EH (cell line): ENCODE measurements at places on chromosomes 4 and X.
A peak's percentile ranks its signal among the peaks of the same experiment; 100 is the strongest.

DNA sequence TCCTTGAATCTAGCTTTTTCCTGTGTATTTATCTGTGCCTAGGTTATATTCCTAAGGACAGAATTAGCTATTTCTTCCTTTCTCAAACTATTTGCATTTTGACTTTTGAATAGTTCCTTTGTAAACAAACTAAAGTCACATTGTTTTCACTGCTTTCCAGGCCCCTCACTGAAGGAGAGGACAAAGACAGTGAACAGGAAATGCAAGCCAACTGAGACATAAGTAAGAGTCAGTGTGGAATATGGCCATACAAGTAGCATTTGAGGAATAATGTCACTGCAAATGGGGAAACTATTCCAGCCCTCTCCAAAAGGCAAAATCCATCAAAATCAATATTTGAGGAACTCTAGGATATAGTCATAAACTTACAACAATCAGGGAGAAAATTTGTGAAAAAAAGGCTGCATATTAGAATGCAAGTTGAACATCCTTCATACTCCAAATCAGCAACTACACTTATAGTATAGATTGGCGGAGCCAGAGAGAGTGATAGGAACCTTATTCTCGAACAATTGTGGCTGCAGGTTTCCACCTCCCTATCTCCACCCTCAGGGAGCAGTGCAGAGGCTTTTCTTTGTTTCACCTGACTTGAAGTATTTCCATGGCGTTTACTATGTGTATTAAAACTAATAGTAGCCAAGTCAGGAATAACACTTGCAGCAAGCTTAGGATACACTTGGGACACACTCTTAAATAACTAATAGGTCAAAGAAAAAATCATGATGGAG lies 1110.4 kb upstream of the ADGRL3 start:
- no peak for DNase-seq

DNA sequence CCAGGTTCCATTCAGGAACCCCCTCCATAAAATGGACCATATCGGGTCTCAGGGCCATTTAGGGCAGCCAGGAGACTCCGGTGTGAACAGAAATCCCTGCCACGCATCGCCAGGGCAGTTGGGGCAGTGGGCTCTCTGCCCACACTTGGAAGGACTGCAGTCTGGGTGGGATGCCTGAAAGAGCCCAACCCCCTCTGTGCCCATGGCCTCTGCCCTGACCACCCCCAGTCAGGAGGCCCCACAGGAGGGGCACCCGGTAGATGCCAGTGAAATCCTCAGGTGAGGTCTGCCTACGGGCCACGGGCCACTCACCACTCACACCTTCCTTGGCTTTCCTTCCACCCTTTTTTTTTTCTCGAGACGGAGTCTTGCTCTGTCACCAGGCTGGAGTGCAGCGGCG lies 4.8 kb downstream of the PRAF2 start:
- no peak for DNase-seq

- peak; percentile 22 for DNase-seq
Measured at GRCh38 chr4:153204728-153205648, 745 bp downstream of the TRIM2 start.

DNA sequence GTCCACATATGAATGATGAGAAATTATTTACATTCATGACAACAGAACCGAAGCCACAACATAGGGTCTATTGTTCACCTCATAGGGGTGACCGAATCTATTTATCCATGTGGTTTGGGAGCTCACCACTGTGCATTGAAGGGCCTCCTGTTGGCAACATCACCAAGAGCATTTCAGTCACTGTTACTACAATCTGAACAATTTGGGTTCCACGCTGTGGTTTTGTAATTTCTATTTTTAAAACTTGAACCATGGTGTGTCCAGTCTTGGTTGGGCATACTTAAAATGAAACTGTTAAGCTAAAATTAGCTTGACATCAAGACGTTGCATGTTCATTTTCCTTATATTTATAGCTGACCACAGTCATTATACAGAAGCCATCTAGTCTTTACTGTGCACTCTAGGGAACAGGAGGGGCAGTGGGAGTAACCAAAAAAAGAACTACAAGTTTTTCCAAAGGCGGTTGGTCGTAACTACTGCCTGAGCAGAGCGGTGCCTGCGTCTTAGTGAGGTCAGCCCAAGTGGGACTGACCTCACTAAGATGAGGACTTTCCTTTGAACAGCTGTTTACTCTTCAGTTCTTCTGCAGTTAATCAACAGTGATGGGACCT lies 192.1 kb downstream of the SPRY1 start:
- DNase-seq = peak; percentile 83

GRCh38 chrX:154040863-154041262 lies 21.2 kb upstream of the IRAK1 start:
- DNase-seq = no peak

- DNase-seq = peak; percentile 55
Measured at GRCh38 chr4:118927974-118928373, 39.3 kb downstream of the SYNPO2 start.

DNA sequence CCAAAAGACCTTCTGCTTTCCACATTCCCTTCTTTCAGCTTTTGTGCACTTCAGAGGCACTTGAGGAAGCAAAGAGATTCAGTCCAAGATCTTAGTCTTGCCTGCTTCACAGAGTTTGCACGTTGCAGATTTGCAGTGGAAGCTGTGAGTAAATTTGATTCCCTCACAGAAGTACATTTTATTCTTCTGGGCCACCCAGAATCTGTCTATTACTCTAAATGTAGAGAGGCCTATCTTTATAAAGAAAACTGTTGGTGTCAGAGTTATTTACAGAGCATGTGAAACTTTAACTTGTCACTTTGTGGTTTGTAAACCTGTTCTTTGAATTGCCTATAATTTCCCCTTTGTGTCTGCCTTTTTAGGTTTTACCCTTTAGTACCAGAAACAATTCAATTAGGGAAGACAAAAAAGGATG lies 15.5 kb downstream of the SPRY1 start:
- DNase-seq = no peak

DNA sequence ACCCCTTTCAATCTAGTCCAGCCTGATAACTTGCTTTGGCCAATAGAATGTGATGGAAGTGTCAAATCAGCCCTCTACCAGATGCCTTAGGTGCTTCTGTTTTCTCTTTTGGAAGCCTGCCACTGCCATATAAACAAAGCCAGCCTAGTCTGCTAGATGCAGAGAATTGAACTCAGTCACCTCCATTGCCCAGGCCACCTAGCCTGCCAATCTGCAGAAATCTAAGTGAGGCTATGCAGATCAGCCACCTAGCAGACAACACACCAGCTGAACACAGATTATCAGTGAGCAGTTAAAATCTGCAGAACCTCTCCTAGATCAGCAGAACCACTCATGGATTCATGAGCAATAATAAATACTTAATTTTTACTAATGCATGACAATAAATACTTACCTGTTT lies 1108.2 kb downstream of the PCDH18 start:
- DNase-seq = no peak

DNA sequence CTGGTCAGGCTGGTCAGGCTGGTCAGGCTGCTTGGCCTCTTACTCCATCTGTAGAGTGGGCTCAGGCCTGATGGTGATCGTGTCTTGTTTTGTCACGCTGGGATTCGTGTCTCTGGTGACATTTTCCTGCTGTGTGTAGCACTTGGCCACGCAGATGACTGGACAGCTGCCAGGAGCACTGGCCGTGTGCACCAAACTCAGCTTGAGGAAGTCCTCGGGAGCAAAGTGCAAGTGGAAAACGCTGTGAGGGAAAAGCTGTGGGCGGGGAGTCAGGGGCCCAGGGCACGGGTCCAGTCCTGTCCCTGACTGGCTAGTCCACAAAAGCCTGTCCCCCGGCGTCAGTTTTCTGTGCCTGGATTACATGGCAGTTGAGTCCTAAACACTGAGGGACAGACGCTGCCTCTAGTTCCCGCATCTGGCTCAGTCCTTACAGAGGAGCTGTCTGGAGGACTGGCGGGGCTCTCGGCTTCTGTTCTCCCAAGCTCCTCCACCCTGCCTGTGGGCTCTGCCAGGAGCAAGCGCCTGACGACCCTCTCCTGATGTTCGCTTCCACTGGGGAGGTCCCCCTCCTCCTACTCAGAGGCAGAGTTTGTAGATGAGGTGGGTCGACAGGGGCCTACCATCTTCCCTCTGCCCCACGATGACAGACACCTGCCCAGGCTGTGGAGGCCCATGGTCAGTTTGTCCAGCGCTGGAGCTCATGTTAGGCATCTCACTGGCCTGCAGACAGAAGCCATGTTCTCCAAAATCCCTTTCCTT lies 35.9 kb upstream of the GRPEL1 start:
- DNase-seq = no peak

- DNase-seq = peak; percentile 54
Measured at GRCh38 chr4:139017861-139018260, 2.3 kb downstream of the NOCT start.

DNA sequence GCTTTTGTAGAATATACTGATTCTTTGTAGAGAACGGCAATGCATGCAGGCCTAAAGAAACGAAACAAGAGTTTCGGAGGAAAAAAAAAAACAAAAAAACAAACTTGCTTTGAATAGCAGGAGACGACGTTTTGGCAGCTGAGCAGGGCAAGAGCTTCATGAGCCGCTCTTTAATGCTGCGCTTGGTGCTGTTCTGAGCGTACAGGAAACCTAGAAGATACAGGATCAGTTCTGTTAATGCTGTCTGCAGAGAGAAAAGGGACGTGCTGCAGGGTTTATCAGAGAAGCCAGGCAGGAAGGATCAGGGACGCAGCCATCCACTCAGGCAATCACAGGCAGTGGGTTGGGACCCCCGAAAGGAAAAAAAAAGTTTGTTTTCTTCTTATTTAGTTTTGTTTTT lies 182.2 kb downstream of the PACRGL start:
- no peak for DNase-seq

GRCh38 chr4:184728858-184729257 lies 5.0 kb downstream of the CENPU start:
- DNase-seq = no peak

DNA sequence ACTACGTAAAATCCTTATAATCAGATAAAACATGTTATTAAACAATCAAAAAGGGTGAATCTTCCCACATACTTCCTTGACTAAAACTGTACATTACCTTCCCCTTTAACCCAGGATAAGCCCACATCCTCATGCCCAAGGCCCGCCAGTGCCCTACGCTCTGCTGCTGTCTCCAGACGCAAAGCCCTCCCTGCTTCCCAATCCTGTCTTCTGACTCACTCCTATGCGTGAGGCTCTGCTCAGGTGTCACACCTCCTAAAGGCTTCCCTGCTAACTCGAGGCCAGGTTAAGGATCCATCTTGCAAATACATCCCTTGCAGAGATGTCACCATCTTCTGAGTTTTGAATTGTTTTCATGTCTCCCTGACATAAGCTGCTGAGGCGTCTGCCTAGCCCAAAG lies 61.6 kb downstream of the STX18 start:
- no peak for DNase-seq

DNA sequence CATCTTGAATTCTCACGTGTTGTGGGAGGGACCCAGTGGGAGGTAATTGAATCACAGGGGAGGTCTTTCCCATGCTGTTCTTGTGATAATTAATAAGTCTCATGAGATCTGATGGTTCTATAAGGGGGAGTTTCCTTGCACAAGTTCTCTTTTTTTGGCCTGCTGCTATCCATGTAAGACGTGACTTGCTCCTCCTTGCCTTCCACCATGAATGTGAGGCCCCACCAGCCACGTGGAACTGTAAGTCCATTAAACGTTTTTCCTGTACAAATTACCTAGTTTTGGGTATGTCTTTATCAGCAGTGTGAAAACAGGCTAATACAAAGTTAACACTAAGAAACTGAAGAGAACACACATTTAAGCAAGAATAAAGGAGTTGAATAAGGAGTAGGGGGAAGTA lies 16.0 kb downstream of the TBCK start:
- DNase-seq = no peak

DNA sequence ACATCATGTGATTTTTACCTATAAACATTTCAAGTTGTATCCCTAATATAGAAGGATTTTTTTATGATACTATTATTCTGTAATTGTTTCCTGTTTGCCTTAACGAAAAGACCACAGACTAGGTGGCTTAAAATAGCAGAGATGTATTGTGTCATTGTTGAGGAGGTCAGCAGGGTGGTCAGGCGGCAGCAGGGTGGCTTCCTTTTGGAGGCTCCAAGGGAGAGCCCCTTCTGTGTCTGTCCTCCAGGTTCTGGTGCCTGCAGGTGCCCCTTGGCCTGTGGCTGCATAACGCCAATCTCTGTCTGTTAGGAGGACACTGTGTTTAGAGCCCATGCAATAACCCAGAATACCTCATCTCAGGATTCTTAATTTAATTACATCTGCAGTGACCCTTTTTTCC lies 118.1 kb downstream of the TBL1X start:
- DNase-seq = no peak

DNA sequence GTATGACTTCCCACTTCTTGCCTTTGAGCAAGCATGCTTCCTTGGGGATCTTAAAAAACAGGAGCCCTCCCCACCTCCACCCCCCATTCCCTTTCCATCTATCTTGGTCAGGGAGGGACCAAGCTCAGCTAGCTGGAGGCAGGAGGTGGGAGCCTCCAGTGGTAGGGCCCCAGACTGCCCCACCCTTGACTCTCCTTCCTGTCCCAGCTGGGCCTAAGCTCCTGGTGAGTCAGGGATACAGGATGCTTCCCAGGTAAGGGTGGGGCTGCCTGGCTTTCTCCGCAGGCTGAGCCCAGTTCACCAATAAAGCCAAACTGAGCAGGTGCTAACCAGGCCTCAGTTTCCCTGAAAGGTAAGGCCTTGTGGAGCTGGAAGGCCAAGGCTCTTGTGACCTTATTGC lies 15.2 kb downstream of the EFNB1 start:
- no peak for DNase-seq

GRCh38 chr4:19134685-19135084 lies 1113.1 kb upstream of the LCORL start:
- no peak for DNase-seq

DNA sequence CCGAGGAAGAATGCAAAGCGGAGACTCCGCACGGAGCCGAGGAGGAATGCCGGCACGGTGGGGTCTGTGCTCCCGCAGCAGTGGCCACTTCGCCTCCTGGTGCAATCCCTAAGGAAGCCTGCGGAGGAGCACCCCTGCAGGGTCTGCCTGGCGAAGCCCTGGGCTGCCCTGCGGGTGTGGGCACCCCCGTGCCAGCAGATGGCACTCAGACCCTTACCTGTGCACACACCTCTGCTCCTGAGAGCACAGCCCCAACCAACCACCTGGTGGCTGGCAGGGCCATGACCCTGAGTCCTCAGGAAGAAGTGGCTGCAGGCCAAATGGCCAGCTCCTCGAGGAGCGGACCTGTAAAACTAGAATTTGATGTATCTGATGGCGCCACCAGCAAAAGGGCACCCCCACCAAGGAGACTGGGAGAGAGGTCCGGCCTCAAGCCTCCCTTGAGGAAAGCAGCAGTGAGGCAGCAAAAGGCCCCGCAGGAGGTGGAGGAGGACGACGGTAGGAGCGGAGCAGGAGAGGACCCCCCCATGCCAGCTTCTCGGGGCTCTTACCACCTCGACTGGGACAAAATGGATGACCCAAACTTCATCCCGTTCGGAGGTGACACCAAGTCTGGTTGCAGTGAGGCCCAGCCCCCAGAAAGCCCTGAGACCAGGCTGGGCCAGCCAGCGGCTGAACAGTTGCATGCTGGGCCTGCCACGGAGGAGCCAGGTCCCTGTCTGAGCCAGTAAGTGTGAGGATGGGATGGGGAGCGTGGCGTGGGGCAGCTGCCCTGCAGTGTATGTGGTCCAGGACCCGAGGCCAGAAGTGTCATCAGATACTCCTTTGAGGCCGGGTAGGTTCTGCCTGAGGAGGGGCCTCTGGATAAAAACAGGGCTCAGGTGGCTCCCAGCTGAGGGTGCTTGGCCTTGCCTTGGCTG lies 7.0 kb downstream of the TACC3 start:
- no peak for DNase-seq
